ENCODE measurements at places on chromosomes 16 and 17.
A peak's percentile ranks its signal among the peaks of the same experiment; 100 is the strongest.

- no peak for DNase-seq
Observed at GRCh38 chr16:56866955-56867830, 2.2 kb downstream of the SLC12A3 start.

GRCh38 chr16:30357715-30358576 is 2.8 kb upstream of the CD2BP2 start:
- peak; percentile 17 for DNase-seq

GRCh38 chr17:57295526-57296023 is 39.3 kb downstream of the MSI2 start:
- no peak for DNase-seq

DNA sequence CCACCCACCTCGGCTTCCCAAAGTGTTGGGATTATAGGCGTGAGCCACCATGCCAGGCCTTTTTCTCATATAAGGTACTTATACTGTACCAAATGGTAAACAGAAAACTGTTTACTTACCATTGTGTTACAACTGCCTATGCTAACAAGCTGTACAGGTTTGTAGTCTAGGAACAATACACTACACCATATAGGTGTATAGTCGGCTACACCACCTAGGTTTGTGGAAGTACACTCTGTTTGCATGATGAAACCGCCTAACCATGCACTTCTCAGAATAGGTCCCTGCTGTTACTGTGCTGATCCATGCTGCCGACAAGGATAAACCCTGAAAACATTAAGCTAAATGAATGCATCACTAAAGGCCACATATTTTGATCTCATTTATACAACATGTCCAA is 18.9 kb downstream of the DNAJA2 start:
- DNase-seq: no peak

DNA sequence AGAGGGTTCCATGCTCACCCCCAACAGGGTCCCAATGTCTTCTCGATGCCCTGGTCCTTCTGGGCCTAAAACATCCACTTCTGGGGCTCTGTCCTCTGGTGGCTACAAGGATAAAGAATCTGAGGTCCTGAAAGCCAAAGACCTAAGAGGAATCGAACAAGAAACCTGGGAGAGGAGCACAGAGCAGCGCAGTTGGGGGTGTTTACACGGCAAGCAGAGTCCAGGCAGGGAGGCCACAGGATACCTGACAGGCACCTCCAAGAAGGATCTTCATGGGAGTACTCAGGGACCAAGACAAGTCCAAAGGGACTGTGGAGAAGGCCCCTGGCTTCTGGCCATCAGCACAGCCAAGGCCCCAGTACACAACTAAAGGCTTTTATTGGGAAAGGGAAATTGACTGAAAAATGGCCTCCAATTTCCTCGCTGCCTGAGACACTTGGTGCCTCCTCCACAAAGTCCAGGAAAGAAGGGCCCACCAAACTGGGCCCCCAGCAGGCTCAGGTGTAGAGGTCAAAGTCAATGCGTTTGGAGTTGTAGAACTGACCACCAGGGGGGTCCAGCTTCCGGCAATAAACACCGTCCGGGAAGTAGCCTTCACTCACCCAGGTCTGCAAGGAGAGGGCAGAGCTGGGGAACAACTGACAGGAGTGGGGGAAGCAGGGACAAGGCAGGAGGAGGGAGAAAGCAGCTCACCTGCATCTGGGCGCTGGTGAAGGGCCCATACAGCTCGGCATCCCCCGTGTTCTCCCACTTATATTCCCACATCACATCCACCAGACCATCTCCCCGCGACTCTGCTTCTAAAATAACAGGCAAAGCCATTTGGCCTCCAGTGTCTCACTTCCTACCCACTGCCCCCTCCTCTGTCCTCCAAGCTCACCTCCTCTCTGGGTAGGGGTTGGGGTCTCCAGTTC is 2.4 kb downstream of the CD2BP2 start:
- DNase-seq: peak; percentile 16

GRCh38 chr17:27327397-27327796 is 33.5 kb downstream of the WSB1 start:
- DNase-seq: no peak

DNA sequence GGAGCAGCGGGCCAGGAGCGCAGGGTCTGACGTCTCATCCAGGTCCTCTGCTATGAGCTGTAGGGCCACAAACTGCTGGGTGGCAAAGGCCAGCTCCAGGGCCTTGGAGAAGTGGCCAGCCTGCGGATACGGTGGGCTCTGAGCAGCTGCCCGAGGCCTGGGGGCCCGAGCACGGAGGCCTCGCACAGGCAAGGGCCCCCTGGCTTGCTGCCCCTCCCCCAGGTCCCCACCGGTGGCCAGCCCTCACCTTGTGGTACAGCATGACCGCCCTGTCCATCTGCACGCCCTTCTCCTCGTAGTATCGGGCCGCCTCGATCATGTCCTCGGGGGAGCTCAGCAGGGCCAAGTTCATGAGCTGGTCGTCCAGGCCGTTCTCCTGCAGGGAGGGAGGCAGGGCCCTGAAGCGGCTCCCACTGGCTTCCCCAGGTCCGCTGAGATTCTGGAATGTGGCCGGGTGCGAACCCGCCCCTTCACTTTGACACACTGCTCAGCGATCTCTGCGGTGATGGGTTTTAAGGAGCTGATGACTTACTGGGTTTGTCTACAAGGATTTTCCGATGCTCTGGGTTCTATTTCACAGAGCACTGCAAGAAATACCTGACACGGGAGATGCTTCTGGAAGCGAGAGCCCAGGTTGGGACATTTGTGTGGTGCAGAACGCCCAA is 9.8 kb upstream of the TMEM204 start:
- no peak for DNase-seq

DNA sequence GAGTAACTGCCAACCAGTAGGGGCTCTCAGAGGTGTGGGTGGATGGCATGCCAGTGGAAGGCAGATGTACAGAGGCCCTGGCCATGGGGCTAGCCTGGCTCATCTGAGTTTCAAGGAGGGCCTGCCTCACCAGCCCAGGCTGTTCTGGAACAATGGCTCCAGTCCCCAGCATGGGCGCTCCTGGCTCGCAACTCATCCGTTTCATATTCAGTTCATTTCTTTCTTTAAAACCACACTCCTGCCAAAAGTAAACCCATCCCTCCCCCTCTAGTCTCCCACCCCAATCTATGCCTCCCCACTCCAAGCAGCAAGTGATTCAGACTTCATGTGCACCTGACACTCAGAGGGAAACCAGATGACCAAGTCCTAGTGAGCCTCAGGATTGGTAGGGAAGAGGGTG is 2.4 kb downstream of the CCL13 start:
- no peak for DNase-seq

GRCh38 chr16:84471966-84472365 is 32.5 kb downstream of the MEAK7 start:
- peak; percentile 10 for DNase-seq

- DNase-seq: no peak
Observed at GRCh38 chr17:80998118-80998747, 6.6 kb downstream of the CHMP6 start.

- peak; percentile 52 for DNase-seq
Observed at GRCh38 chr16:12120217-12120981, 143.9 kb downstream of the SNX29 start.

DNA sequence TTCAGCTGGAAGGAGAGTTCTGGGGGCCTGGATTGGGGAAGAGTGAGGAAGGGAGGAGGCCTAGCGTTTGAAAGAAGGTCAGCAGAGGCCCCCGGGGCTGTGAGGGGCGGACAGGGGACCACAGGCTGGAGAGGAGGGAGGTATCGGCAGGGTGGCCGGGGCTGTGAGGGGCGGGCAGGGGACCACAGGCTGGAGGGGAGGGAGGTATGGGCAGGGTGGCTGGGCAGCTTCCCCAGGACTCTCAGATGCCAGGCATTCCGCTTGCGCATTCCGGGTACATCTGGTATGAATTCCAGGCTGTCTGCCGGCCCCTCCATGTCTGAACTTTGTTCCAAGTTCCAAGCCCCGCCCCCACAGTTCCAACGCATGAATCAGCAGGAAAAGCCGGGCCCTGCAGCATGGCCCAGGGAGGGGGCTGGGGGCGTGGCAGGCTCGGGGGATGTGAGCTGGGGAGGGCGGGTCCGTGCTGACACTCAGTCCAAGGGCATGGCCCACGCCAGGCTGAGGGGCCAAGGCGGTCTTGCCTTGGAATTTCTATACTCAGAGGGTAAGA is 4.3 kb upstream of the TLCD2 start:
- DNase-seq: peak; percentile 99

DNA sequence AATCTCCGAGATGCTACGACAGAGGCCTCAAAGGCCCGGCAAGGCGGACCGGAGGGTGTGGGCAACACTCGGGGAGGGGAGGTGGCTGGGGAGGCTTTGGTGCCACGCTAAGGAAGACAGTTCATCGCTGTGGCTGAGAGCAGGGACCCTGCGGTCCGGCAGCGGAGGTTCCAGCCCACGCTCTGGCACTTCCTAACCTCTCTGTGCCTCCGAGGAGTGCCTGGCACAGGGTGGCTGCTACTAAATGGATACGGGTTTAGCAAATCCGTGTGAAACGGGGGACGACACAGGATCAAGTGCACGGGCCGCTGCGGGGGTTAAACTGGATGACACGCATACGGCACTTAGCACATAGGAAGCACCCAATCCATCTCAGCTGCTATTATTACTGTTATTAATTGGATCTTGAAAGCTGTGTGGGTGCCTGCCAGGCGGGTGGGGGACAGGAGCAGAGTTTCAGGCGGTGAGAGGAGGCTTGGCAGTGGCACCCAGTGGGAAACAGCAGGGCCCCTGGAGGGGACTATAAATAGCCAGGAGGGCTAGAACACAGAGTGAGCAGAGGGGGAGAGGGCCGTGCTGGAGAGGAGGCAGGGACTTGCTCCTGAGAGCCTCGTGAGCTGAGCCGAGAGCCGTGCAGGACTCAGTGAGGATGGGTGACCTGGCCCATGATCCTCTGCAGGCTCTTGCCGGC is 45.0 kb downstream of the ABR start:
- peak; percentile 83 for DNase-seq

GRCh38 chr16:69241926-69242325 is 55.0 kb downstream of the SNTB2 start:
- no peak for DNase-seq

DNA sequence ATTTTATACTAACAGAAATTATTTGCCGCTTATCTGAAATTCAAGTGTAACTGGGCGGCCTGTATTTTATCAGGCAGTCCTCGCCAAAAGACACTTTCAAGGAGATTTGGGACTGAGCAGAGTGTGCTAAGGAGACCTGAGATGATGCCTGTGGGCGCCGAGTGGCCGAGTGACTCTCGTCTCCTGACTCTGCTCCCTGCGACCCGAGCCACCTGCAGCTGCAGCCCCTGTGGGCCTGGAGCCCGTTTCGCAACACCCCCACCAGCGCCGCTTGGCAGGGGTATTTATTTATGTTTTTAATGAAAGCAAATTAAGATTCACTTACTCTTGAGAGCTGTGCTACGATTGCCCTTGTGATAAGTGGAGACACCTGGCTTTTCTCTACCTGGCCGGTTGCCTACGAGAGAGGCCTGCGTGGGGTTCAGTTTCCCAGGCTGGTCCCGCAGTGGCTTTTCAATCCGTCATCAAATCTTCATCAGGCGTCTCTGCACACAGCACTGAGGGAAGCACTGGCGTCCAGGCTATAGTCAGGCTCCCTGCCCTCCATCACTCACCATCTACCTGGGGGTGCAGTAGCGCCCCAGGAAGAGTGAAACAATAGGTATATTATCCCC is 124.0 kb downstream of the SEC14L1 start:
- DNase-seq: no peak

GRCh38 chr17:14202388-14203166 is 34.1 kb downstream of the CDRT15 start:
- no peak for DNase-seq

DNA sequence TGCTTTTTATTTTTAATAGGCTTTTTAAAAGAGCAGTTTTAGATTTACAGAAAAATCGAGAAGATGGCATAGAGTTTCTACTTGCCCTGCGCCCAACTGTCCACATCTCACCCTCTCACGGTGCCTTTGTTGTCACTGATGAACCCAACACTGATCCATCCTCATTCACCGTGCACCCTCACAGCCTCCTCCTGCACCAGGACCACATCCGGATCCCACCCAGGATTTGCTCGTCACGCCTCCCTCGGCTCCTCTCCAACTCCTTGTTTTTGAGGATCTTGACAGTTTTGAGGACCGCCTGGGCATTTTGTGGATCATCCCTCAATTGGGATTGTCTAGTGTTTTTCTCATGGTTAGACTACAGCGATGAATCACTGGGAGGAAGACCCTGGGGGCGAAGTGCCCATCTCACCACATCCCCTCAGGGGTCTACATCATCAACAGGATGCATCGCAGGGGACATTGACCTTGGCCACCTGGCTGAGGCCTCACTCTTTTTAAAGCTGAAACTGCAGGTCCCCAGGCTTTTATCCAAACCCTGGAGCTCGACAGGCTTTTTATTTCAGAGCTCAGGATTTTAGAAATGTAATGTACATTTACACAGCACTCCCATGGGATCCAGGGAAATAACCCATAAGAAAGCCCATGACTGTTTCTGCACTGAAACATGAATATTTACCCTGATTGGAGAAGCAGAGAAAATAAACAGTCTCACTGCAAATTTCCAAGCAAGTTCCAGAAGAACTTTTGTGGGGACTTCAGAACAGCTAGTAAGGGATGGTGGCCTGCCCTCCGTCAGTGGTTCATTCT is 71.8 kb upstream of the ZNF469 start:
- peak; percentile 8 for DNase-seq

DNA sequence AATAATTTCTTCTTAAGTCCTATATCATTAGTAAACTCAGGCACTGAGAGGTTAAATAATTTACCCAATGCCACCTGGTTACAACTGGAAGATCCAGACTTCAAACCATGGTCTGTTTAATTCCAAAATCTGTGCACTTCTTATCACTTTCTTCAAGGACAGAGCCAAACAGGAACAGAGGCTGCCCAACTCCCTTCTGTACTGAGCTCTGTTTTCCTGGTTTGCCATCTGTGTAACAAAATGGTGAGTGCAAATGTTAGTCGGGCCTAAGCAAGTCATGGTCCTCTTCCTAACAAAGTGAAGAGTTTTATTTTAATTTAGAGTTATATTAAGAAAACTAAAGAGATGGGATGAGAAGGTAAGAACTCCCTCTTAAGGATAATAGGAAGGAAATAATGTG is 80.6 kb upstream of the CCL2 start:
- DNase-seq: no peak

- DNase-seq: no peak
Observed at GRCh38 chr17:81928544-81929252, 1.2 kb upstream of the MAFG start.

- DNase-seq: no peak
Observed at GRCh38 chr16:69381231-69381630, 4.6 kb downstream of the TERF2 start.

DNA sequence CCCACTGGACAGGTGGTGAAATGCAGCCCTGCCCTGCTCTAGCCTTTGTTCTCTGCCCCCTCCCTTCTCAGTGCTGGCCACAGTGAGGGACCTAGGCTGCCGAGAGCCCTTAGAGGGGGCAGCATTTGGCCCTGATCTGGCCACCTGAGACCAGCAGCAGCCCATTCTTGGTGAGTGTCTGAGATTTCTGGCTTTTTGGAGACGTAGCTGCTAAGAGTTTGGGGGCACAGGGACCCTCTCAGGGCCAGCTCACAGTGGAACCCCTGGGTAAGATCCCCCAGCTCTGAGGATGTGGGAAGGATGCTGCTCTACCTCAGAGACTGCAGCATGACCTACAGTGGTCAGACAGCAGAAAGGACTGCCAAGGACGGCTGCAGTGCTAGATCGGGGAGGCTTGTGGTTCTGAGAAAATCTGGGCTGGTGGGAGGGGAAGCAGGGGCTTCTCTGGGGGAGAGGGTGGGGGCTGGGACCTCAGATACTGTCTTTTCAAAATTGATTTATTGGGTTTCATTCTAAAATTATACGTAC is 13.3 kb downstream of the GRB7 start:
- DNase-seq: no peak

- DNase-seq: no peak
Observed at GRCh38 chr17:64781810-64782555, 119.9 kb upstream of the SMURF2 start.
